HCT116 (cell line): ENCODE measurements at places on chromosomes 2 and 18.

DNA sequence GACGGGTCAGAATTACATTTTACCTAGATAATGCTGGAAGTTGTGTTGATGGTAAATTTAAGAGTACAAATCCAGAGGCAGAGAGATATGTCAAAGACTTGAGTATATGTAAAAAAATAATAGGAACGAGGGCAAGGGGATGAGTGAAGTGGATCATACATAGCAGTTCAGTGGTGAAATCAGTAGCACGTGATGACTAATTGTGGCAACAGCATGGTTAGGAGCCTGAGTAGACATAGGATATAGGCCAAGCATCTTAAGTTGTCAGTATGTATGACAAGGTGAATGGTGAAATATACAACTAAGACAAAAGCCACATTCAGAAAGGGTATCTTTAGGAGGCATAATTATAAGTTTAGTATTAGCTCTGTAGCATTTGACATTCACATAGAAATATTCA, 826.5 kb upstream of the PIK3C3 start:
- DNase-seq, result no peak

GRCh38 chr2:106358521-106358920, 109.7 kb downstream of the RGPD3 start:
- no peak for DNase-seq

DNA sequence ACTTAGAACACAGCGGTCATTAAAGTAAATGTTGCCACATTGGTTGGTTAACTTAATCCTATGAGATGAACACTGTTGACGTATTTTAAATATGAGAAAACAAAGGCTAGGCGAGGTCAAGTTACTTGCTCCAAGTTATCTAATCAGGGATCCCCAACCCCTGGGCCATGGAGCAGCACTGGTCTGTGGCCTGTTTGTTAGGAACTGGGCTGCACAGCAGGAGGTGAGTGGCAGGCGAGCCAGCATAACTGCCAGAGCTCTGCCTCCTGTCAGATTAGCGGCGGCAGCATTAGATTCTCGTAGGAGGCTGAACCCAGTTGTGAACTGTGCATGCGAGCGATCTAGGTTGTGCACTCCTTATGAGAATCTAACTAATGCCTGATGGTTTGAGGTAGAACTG, 878.9 kb downstream of the CPS1 start:
- no peak for DNase-seq

- DNase-seq, result no peak
Measured at GRCh38 chr2:20584045-20584398, 66.9 kb downstream of the HS1BP3 start.

DNA sequence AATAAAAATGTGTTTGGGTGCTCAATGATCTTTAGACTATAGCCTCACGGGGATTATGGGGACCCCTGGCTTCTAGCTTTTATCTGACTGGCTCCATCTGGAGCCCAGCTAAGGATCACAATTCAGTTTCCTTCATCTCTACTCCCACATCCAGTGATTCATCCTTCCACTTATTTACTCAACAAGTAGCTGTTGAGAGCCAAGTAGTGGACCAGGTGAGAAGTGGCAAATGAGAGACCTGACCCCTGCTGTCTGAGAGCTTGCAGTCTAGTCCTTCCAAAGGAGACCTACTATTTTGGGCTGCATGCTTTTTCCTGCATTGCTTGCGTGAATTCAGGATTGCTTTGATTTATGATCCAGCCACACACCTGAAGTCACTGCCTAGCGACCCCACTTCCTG, 10.7 kb upstream of the DSG3 start:
- no peak for DNase-seq

DNA sequence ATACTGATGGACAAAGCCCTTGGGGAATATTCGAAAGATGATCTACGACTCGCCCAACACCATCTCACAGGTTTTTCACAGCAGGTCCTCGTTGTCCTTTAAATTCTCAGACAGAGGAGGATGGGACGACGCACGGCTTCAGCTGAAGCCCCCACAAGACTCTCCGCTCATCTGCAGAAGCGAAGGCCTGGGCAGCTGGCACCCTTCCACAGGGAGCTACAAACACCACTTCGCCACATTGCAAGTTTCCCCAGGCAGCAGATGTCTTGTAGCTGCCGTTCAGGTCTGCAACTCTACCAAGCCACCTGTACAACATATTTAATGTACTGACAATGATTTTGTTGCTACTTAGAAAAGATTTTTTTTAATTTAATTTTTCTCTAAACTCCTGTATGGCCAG, 642.9 kb downstream of the ZEB2 start:
- no peak for DNase-seq

DNA sequence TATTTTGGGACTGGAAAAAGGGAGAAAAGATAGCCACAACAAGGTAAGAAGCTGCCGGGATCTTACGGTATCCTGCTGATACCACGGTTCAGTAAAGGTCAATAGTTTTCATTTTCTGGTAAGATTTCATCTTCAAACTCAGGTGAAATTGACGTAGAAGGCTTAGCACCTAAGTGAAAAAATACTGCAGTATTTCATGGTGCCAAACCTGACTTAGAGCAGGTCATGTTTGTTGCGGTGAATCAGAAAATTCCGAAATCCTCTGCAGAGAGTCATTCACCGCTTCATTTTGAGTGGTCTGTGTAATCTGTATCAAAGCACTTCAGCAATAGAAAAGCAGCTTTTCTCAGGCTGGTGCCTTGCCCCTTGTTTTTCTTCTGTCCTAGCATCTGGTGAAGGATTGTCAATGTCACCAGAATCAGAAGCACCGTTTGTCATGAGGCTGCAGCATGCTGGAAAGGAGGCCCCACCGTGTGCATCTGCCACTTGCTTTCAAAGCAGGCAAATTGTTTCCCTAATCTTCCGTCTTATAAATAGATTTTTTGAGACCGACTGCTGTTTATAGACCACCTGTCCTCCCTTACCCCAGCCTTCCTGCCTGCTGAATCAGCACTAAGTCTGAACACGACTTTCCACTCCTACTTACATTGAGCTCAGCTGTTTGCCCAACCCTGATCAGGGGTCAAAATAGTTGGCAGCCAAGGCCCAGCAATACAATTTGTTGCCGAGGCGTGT, 156.3 kb downstream of the EML6 start:
- no peak for DNase-seq
